Activated effector memory CD4-positive, alpha-beta T cell treated with Interleukin-2 at 50 U/mL for 16 hours (primary cell): ENCODE measurements at places on chromosomes 11 and 22.
A peak's percentile ranks its signal among the peaks of the same experiment; 100 is the strongest.

- DNase-seq = no peak
Measured at GRCh38 chr11:20627026-20627425, 27.6 kb downstream of the SLC6A5 start.

- DNase-seq = peak; percentile 46
Measured at GRCh38 chr11:59097113-59097708, 9.8 kb upstream of the FAM111B start.

GRCh38 chr11:116686866-116687265 is 85.9 kb downstream of the BUD13 start:
- no peak for DNase-seq

DNA sequence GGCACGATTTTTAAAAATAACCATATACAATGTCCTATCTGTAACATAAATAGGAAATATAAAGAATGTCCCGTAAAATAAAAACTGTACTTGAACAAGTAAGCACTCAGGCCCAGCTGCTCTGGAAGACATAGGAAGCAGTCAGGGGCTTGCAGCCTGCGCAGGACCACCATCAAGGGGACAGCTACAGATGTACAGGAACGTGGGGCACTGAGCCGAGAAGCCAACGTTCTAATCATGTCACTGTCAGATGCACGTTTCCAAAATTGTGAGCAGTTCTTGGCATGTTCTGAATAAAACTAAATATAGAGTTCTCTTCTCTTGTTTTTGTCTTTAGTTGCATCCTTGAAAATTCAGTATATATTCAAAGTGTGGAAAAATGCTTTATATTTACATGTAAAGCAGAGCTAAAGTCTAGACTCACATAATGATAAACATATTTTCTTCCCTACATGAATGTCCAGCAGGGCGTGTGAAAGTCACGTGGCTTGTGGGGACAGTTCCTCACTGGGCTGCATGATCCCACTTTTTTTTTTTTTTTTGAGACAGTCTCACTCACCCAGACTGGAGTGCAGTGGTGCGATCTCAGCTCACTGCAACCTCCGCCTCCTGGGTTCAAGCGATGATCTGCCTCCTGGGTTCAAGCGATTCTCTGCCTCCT is 28.4 kb upstream of the TSPAN18 start:
- no peak for DNase-seq

DNA sequence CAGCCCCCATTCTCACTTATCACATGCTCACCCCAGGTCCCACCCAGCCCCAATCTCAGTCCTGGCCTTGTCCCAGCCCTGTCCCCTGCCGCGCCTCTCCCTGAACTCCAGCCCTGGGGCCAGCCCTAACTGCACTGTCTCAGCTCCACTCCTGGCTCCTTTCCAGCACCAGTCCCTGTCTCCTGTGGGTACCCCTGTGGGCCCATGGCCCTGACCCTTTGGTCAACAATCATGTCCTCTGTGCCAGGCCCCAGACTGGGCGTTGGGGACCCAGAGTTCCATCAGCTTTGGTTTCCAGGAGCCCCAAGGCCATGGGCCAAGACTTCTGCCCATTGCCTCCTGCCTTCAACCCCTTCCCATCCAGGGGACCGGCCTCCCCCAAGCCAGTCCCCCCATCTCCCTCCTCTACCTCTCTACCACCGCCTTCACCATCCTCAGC is 757 bp downstream of the SPI1 start:
- DNase-seq = no peak

- no peak for DNase-seq
Measured at GRCh38 chr11:122676638-122677037, 21.1 kb downstream of the UBASH3B start.

- no peak for DNase-seq
Measured at GRCh38 chr11:83292709-83293456, 6.7 kb upstream of the CCDC90B start.

DNA sequence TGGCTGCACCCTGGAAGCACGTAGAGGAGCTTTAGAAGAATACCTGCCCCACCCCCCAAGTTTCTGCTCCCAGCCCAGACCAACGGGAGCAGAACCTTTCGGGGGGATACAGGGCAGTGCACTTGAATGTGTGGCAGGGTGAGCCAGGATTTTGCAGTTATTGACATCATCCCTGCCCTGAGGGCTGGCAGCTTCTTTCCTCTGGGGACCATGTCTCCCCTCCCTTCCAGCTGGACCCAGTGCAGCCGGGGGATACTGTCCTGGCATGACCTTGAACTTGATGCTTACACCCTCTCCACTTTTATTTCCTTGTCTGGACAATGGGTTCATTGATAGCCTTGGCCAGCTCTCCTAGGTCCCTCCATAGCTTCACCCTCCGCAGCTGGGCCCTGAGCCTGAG is 4.1 kb upstream of the CABP7 start:
- DNase-seq = no peak

- no peak for DNase-seq
Measured at GRCh38 chr11:134612140-134613030, 200.3 kb upstream of the B3GAT1 start.
